T-helper 17 cell (primary cell): ENCODE measurements at places on chromosomes 2 and 18.

GRCh38 chr2:100483895-100484294, 13.6 kb downstream of the NMS start:
- no peak for DNase-seq

DNA sequence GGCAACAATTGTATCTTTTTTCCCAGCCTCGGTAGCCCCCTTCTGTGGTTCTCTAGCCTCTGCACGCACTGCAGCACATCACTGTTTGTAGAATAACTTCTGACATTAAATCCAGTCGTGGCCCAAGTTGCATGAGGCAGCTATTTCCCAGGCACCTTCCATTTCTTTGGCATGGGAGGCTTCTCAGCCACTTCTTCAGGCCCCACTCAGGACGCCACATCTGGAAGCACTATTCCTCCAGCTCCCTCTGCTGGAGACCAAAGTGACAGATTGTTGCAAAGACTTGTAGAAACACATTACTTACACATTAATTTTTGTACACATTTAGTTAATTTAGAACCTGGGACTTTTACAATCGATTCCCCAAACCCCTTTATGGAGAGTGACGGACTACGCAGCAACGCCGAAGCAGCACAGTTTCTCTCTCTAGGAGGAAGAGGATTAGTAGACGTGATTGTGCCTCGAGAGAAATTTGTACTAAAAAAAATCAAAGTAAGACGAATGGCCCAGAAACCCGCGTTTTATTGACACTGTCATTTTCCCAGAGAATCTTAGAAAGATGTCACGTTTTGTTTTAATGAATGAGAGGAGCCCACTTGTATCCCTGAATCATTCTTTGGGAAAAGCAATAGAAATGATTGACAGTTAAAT, 57.8 kb upstream of the RGPD5 start:
- no peak for DNase-seq

GRCh38 chr2:25933622-25934021, 48.7 kb downstream of the KIF3C start:
- DNase-seq, result no peak

DNA sequence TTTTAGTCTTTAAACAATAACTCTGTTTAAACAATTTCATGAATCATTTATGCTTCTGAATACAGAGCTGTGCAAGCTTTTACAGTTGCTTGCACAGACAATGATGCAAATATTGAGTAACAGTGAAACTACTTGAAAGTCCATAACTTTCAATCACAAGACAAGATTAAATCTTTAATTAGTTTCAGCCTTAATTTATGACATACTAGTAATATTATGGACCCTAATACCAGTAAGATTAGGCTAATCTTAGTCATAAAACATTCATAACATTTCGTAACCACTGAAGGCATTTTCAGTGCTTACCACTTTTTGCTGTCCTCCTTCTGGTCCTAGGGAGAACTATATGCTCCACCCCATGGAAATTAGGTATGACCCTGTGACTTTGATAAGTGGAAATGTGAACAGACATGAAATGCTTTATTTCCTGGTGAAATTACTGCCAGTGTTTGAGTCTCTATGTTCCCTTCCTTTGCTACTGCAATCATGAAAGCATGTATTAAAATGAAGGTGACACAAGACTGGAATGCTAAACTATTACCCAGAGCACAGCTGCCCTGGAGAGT, 1.8 kb upstream of the COBLL1 start:
- DNase-seq, result no peak

DNA sequence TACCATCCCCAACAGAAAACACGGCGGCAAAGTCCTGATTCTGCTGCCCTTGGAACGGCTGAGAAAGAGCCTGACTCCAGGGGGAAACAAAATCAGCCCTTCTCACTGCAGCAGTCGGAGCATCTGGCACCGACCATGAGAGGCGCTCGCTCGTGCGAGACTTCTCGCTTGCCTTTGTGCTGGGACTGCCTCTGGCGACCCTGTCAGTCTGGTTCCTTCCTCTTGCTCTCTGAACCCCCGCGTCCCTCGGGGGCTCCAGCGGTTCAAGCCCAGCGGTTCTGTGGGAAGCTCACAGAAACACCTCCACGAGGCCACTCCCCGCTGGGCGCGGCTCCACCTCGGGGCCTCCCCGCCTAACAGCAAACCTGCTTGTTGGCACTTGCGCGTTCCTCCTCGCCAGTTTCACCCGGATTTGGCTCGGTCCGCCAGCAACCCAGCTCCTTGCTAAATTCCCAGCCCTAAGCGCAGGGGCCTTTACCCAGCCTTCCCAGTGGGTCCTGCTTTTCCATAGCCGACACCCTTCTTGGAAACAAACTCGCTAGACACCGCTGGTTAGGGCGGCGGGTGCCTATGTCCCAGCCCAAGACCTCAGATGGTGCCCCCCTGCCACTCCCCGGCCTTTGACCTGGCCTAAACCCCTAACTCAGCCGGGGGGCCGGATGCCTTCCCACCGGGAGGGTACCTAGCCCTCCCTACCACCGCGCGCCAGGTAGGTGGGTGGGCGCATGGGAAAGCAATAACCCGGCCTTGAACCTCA, 2.2 kb downstream of the RND3 start:
- no peak for DNase-seq
